Activated naive CD8-positive, alpha-beta T cell treated with anti-CD3 and anti-CD28 coated beads for 36 hours (primary cell): ENCODE measurements at places on chromosomes 3 and 15. TPM values are rescaled to one million over a fixed set of nuclear protein-coding genes. Genes with fewer than 3 reads are reported as not detected.

SMAD6 gene
- total RNA-seq: 0.10 TPM

USP4 gene
- 63.3 TPM for total RNA-seq

TBL1XR1 gene
- total RNA-seq: 227 TPM

SEMA7A gene
- total RNA-seq: 51.4 TPM

- DNase-seq: no peak
Measured at GRCh38 chr15:101646672-101647071, 5.5 kb downstream of the TM2D3 start.

GRCh38 chr3:193774272-193774915, 181.4 kb downstream of the OPA1 start:
- DNase-seq: no peak

- DNase-seq: no peak
Measured at GRCh38 chr15:64045101-64045435, 1.2 kb downstream of the DAPK2 start.

DNA sequence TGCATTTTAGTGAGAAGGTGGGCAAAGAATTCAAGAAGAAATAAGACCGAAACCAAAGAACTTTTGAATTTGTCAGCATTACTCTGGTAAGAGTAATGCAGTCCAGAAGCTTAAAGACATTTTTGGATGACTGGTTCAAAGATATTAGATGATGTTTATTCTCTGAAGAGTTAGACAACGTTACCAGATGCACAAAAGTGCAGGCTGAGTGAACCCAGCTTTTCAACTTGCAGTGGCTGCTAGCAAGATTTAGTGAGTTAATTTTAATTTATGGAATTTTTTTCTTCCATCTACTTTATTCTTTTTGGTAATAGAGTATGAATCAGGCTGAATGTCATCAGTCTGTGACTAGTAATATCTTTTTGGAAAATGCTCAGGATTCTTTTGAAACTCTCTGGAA, 267.3 kb upstream of the AZI2 start:
- no peak for DNase-seq
